ENCODE measurements at places on chromosomes 12 and 14.
A peak's percentile ranks its signal among the peaks of the same experiment; 100 is the strongest.

- no peak for DNase-seq
Measured at GRCh38 chr14:23365732-23366425, 907 bp upstream of the EFS start.

GRCh38 chr12:66251049-66251448 is 51.2 kb upstream of the HELB start:
- no peak for DNase-seq

DNA sequence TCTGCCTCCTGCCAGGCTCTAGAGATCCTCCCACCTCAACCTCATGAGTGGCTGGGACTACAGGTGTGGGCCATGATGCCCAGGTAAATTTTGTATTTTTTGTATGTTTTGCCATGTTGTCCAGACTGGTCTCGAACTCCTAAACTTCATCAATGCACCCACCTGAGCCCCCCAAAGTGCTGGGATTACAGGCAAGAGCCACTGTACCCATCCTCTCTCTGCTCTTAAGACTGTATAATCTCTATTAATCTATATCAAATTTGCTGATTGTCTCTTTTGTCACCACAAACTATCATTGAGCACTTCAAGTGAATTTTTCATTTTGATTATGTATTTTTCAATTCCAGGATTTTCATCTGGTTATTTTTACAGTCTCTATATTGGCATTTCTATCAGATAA is 440.3 kb downstream of the NOVA1 start:
- no peak for DNase-seq

- no peak for DNase-seq
Measured at GRCh38 chr14:65297744-65298143, 114.8 kb upstream of the FUT8 start.

- no peak for DNase-seq
Measured at GRCh38 chr12:638953-639557, 24.2 kb downstream of the NINJ2 start.

DNA sequence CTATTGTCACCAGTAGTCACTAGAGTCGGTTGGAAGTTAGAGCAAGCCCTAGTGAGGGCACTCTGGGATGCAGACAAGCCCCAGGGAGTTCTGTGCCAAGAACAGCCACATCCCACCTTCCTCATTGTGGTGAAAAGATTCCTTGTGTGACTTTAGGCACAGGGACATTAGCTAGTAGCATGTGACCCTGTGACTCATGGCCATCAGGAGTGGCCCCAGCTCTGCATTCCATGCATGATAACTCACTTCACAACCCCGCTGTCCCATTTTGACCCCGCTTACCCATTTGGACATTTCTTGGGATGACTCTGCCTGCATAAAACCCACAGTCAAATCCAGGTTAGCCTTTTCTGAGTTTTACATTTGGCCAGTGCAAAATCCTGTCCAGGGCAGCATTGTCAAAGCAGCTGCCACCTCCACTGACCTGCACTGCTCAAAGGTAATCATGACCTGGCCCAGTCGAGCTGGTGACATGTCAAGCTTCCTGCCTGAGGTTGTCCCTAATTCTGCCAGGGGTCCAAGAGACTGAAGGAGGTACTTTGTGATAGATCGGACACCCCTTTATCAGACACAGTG is 430.5 kb downstream of the DPF3 start:
- DNase-seq, result no peak

GRCh38 chr12:124512667-124513296 is 54.6 kb downstream of the NCOR2 start:
- no peak for DNase-seq

GRCh38 chr12:50621399-50622300 is 116.9 kb downstream of the DIP2B start:
- peak; percentile 20 for DNase-seq

DNA sequence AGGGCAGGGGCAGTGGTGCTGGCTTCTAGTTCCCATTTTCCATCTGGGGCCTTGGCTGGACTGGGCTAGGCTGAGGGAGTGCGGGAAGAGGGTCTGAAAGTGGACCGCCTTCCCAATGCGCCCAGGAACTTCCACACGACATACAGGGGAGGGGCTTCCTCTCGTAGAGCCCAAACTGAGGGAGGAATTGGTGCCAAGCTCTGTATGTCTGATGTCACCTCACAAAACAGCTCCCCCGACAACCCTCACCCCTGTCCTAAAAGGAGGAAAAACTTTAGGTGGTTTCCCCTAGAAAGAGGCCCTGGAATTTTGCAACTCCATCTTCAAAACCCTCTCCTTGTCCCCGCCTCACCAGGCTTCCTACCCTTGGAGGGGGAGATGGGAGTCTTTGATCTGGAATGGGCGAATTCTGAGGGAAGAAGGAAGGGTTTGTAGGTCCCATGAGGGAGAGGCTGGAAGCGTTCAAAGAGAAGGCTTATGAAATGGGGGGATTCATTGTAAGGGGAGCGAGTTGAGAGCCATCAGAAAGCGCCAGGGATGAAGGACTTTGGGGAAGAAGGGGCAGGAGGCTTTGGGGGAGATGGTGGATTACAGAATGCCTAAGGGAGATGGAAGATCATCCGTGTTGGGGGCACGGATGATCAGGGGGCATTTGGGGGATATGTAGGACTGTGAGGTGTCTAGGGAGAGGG is 844 bp downstream of the GLTP start:
- no peak for DNase-seq

- DNase-seq, result no peak
Measured at GRCh38 chr12:106425061-106425702, 67.6 kb downstream of the POLR3B start.

DNA sequence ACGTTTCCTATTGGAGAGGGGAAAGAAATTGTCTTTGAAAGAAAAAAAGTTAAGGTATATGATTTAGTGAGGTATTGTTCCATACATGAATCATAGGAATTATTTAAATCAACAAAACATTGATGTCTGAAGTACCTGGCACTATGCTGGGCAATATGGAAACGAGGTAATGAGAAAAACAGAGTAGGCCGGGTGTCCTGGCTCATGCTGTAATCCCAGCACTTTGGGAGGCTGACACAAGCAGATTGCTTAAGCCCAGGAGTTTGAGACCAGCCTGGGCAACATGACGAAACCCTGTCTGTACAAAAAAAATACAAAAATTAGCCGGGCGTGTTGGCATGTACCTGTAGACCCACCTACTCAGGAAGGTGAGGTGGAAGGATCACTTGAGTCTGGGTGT is 45.9 kb downstream of the AEBP2 start:
- no peak for DNase-seq

GRCh38 chr12:50110762-50111351 is 1.2 kb upstream of the COX14 start:
- DNase-seq, result no peak

DNA sequence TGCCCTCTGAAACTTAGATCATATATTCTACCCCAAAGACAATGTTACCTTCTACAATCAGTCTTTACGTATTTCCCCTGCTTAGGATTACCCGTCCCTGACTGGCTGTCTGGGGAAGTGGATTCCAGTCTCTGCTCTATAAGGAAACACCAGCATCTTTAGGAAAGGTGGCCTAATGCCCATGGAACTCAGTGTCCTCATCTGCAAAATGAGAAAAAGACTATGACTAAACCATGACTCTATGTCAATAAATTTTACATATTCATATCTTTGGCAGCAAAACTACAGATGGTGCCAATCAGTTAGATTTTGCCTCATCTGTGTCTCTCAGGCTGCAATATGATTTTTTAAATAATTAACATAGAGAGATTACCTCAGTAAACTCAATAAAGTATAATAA is 133.8 kb downstream of the ITPR2 start:
- DNase-seq, result no peak

GRCh38 chr14:56170028-56170427 is 51.8 kb downstream of the PELI2 start:
- no peak for DNase-seq

- DNase-seq, result peak; percentile 81
Measured at GRCh38 chr14:49853572-49854375, 1.2 kb upstream of the NEMF start.

- DNase-seq, result no peak
Measured at GRCh38 chr12:88895634-88896033, 315.4 kb upstream of the KITLG start.

- peak; percentile 53 for DNase-seq
Measured at GRCh38 chr14:67943947-67944346, 124.4 kb downstream of the RAD51B start.

DNA sequence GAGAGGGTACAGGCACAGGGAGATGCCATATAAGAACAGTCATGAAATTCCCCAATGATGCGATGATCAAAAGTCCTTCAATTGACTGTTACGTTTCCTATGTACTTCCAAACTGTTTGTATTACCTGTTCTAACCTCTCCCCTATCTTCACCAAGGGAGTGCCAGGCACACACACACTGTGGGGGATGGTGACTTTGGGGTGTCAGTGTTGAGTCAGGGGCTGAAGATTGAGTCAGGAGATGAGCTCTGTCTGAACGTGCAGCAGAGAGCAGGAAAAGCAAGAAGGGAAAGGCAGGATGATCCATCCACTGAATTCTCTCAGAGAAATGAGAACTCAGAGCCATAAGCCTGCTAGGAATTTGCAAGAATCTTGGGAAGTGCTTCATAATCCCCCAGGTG is 153.4 kb downstream of the EFCAB11 start:
- DNase-seq, result no peak

GRCh38 chr14:93953263-93953662 is 23.1 kb downstream of the ASB2 start:
- DNase-seq, result no peak

DNA sequence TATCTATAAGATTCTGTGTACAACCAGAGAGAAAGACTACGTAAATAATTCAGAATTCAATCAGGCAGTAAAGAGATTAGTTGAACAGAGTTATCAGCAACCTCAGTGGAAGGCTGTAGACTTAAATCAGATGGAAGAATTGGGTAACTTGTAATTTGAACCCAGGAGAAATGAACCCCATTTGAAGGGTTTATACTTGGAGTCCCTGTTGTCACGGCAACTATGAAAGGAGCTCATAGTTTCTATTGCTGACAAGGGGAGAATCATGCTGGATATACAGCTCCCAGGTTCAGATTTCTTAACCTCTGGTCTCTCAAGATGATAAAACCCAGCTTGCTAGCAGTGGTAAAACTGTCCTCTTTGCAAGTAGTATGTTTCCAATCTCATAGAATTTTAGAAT is 54.4 kb upstream of the BMP4 start:
- DNase-seq, result no peak

DNA sequence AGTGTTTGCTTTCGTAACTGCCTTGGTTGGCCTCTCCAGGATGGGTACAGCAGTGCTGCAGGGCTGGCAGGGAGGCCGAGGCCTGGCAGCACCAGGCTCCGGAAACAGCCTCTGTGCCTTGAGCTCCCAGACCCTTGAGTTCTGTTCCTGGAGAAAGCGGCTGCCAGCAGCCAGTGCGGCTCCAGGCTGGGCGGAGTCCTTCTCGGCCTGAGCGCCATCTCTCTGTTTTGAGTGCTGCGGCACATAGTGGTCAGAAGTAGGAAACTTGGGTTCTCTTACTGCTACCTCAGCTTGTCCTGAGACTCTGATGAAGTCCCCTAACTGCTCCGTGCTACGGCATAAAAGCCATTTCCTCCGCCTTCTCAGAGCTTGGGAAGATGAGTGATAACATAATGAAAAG is 65.9 kb downstream of the KCNA1 start:
- DNase-seq, result no peak

DNA sequence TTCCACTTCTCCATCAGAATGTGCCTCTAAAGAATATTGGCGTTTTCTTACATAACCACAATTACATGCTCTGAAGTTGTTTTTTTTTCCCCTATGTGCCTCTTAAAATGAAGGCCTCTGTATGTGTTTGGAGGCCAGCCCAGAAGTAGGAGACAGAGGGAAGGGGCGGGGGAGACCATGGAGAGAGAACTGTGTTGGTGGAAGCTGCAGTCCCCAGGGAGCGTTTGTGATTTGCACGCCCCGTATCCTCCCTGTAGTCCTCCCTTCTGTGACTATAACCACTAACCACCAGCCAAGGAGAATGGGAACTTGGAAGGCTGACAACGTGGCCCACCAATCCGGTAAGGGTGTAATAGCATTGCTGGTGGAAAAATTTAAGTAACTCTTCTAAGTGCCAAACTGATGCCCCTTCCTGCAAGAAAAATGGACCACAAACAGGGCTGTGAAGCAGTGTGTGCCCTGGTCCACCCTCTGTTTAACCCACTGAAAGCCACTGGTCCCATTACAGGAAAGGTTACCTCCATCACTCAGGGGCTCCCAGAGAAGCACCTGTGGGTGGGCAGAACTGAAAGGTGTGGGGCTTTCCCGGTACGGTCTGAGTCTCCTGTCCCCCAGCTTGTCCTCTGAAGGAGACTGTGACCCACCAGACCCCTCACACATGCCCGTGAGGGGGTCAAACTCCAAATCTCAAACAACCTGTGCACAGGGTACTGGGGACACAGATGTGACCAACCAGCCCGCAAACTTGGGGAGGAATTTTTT is 36.8 kb downstream of the CCDC88C start:
- no peak for DNase-seq

- DNase-seq, result no peak
Measured at GRCh38 chr14:31307618-31308017, 100.0 kb upstream of the HECTD1 start.

DNA sequence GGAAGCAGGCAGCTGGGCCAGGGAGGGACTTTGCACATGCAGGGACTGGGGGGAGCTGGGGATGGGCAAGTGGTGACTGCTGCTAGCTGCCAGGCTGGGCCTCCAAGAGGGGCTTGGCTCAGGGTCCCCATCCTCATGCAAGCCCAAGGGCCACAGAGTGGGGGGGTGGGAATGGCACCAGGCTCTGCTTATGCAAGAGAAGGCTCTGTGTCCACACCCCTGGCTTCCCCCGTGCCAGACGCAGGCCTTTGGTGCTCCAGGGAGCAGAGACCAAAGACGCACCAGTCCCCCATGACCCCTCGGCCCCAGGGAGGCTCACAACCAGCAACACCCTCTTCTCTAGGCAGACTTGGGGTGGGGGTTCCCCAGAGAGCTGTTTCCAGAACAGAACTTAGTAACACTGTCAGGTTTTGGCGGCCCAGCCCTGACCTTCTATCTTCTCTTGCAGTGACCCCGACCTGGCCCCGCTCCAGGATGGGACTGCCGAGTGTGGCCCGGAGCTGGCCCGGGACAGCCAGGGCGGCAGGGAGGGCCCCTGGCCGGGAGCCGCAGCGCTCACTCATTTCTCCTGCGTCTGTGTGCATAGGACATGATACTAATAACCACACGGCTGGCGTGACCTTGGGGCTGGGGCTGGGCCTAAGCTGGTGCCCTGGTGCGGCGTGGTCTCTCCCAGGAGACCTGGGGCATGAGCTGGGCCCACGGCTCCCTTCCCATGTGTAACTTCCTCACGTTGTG is 14.3 kb downstream of the XRCC3 start:
- DNase-seq, result no peak

DNA sequence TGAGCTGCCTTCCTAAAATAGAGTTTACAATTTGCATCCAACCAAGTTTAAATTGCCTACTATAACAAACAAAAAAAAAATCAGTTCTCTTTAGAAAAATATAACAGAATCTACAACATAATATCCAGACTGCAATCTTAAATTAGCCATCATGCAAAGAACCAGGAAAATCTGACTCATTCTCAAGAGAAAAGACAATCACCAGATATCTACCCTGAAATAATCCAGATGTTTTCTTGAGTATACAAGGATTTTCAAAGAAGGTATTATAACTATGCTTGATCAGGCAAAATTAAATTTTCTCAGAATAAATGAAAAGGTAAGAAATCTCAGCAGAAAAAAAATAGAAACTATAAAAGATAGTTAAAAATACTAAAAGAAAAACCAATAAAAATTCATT is 115.6 kb downstream of the CCER1 start:
- no peak for DNase-seq

Measured in activated CD4-positive, alpha-beta T cell treated with anti-CD3 and anti-CD28 coated beads for 48 hours (primary cell).